Suprapubic skin (tissue), 4 donors: ENCODE measurements at places on chromosomes 5 and 9.
A peak's percentile ranks its signal among the peaks of the same experiment; 100 is the strongest.

DNA sequence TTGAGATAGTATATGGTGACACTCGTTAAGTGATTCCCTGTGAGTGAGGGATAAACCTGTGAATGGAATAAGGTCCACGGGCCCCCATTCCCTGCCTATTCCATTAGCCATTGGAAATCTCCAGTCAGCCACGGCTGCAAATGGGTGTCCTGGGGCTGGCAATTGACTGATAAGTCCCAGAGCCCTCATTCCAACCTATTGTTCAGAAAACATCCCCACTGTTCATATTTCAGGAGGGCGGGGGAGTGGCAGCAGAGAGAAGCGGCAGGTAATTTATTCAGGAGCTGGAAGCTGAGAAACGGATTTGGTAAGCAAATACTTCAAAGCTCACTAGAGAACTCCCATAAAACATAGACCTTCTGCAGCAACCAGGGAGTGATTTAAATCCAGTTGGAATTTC lies 42.0 kb downstream of the TMEM174 start:
- no peak for DNase-seq

DNA sequence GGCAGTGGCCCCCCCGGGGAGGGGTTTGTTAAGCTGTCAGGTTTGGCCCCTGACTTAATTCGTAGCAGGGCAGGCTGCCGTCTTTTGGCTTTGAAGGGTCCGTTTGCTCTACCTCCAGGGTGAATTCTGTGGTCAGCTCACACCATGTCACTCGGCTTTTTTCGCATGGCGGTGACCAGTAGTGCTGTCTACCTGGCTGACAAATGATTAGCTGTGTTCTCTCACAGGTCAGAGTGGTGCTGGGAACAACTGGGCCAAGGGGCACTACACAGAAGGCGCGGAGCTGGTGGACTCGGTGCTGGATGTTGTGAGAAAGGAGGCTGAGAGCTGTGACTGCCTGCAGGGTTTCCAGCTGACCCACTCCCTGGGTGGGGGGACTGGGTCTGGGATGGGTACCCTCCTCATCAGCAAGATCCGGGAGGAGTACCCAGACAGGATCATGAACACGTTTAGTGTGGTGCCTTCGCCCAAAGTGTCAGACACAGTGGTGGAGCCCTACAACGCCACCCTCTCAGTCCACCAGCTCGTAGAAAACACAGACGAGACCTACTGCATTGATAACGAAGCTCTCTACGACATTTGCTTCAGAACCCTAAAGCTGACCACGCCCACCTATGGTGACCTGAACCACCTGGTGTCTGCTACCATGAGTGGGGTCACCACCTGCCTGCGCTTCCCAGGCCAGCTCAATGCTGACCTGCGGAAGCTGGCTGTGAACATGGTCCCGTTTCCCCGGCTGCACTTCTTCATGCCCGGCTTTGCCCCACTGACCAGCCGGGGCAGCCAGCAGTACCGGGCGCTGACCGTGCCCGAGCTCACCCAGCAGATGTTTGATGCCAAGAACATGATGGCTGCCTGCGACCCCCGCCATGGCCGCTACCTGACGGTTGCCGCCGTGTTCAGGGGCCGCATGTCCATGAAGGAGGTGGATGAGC lies 1.4 kb downstream of the TUBB4B start:
- DNase-seq: no peak

DNA sequence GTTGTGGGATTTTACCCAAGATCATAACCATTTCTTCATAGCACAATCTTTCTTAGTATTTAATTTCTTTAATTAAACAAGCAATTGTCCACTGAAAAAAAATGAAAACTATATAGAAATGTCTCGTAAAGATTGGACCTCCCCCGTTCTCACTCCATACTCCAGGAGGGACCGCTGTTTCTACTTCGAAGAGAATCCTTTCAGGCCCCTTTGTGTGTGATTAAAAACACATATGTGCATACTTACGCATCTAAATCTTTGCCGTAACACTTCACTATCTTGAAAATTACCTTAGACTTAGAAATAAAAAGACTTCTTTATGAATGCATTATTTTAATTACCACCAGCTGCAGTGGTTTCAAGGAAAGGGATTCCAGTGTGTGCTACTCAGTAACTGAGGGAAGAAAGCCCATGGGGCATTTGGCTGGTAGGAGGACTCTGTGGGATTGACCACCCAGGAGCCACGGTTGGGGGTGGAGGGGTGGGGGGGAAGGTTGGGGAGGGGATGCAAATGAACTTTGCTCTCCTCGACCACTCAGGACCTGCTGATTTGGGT lies 209.1 kb downstream of the FAM114A2 start:
- DNase-seq: no peak

DNA sequence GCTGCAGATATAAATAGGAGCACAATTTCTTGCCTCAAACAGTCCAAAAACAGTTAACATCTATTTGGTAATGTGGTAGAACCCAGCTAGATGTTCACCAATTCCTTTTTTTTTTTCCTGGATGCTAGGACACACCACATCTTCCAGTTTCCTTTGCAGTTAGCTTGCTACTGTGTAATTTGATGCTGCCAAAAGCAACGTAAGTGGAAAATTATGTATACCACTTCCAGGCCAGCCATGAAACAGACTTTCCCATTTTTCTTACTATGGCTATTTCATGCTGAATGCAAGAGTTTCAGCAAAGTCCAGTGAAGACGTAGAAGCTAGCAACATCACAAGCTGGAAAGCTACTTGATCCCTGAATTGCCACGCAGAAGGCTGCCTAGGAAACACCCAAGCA lies 667.2 kb downstream of the TLE1 start:
- DNase-seq: no peak

DNA sequence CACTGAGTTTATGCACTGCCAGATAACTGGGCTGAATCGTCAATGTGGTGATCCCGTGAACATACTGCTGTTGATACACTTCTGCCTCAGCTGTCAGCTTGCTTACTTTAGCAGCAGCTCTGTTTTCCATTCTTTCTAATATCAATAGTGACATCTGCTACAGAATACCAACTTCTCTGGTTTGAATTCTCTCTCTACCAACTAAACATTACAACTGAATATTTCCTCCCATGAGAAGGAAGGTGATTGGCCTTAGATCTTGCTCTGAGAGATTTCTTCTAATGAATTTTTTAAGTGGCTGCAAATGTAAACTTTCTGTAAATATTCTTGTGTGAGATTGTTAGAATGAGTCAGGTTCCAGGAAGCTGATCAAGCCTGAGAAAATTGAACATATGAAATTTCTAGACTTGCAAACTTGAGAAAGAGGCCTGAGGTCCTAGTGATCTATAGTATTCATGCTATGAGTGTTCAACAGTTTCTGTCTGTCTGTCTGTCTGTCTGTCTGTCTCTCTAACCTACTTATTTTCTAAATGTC lies 205.5 kb upstream of the CDKN2B start:
- no peak for DNase-seq

- DNase-seq: peak; percentile 93
Measured at GRCh38 chr9:133135146-133135745, 14.2 kb upstream of the RALGDS start.

- DNase-seq: no peak
Measured at GRCh38 chr9:34452568-34452967, 5.8 kb downstream of the FAM219A start.

- DNase-seq: no peak
Measured at GRCh38 chr9:120463765-120464164, 116.2 kb downstream of the CDK5RAP2 start.

GRCh38 chr5:65823204-65823603 lies 101.2 kb downstream of the NLN start:
- no peak for DNase-seq

GRCh38 chr5:10499776-10500175 lies 58.1 kb downstream of the ROPN1L start:
- no peak for DNase-seq
